ENCODE measurements at places on chromosomes 3 and 15.

GRCh38 chr3:191269289-191270085, 59.7 kb upstream of the CCDC50 start:
- DNase-seq: no peak

DNA sequence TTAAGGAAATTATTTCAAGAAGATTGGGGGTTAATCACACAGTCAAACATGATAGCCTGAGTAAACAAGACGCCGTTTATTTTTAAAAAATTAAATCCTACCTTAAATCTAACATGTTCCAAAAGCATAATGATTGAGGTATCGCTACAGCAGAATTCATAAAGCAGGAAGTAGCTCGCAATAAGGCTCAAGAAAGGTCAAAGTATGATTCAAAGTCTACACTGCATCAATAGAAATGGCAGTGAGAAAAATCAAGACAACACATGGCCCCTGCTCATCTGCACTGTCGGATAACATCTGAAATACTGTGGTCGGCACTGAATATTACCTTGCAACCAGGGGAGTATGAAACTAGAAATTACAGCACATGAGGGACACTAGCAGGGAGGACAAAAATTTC, 93.2 kb downstream of the SMARCC1 start:
- DNase-seq: no peak

DNA sequence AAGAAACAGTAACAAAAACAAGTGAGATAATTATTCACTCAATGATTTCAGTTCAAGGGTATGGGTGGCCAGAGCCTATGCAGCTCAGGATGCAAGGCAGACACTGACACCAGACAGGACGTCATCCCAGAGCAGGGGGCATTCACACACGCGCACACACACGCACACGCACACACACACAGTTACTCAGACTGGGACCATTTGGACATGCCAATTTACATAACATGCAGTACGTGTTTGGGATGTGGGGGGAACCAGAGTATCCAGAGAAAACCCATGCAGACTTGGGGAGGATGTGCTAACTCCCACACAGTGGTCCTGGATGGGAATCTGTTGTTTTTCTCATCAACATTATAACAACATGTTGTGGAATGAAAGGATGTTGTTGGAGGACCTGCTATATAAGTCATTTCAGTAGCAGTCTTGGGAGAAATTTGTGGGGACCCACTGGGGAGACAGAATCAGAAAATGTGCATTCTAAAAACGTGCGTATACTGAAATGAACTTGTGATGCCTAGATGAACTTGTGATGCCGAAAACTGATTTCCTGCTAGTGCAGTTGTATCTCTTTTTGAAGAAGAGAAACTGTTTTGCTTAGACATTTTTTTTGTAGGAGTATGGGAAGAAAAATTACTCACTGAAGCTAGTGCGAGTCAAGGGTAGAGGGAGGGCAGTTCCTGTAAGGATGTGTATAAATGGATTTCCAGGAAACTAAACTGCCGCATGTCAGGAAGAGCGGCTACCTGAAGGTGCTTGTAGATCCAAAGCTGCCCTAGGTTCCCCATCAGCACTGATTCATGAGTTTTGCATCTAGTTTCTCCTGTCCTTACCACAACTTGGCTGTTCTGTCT, 25.2 kb downstream of the CD200 start:
- DNase-seq: no peak

DNA sequence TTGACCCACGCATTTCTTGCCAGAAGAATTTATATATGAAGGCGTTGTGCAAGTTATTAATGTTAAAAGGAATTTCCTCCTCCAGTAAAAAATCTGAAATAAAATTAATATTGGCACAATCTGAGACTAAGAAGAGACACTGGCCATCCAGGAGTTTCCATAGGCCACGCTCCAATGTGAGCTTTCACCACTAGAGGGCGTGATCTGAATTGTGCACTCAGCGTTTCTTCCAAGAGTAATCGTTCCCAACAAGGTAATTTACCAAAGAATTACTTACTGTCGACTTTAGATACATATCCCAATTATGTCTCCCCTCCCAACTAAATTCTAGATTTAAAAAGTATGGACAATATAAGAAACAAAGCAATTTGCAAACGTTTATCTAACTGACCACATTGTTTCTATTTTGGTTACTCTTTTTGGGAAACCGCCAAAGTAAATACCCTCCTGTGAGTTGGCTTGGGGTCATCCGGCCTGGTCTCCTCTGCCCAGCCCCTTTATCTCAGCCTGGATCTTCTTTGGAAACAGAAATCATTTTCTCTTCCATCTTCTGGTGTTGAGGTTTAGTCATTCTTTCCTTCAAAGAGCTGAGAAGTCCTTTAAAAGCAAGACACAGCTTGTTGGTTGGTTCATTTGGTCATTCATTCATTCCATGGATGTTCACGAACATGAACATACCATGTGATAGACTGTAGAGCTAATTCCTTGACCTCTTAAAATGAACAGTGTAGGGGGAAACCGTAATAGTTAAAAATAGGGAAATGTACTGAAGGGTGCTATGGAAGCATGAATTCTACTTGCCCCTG, 26.2 kb downstream of the POLR2M start:
- no peak for DNase-seq

- no peak for DNase-seq
These were observed 210.6 kb upstream of the ZPLD1 start for GRCh38 chr3:102224171-102224570.

GRCh38 chr3:55089211-55089610, 161.4 kb upstream of the LRTM1 start:
- no peak for DNase-seq

DNA sequence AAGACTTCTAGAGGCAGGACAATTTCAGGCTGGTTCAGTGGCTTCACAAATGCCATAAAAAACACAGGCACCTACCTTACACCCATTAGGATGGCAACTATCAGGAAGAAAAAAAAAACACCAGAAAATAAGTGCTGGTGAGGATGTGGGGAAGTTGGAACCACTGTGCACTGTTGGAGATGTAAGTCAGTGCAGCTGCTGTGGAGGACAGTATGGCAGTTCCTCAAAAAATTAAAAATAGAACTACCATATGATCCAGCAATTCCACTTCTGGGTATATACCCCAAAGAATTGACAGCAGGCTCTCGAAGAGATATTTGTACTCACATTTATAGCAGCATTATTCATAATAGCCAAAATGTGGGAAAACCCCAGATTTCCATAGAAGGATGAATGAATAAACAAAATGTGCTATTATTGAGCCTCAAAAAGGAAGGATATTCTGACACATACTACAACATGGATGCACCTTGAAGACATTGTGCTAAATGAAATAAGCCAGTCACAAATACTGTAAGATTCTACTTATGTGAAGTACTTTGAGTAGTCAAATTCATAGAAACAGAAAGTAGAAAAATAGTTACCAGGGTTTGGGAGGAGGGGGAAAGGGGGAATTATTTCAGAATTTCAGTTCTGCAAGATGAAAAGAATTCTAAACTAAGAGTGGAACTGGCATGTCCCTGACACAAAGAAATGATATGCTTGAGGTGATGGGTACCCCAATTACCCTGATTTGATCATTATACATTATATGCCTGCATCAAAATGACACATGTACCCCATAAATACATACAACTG, 40.9 kb downstream of the NR1D2 start:
- no peak for DNase-seq

DNA sequence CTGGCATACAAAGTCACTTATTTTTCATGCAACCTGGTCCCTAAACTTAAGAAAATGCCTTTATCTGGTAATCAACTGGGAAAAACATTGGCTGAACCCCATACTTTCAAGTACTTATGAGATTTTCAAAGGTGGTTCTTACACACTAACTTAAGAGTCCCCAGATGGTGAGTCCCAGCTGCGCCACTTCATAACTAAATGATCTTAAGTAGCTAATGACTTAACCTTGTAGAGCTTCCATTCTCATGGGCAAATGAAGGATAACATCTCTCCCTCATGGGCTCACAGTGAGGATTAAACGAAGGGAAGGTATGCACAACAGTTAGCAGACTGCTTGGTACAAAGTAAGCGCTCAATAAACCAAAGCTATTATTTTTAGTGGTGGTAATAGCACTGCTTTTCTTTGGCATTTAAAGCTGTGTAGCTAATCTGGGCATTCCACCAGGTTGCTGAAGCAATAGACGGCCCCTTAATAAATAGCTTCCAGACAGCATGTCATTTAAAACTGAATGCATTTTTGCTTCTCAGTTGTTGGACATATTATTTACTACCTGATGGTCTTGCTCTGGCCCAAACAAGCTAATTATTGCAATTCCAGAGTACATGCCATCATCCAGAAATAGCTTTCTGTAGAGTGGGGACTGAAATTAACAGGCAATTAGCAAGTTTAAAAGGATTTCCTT, 55.4 kb downstream of the LIPC start:
- no peak for DNase-seq

GRCh38 chr3:128082546-128082945, 30.3 kb downstream of the SEC61A1 start:
- DNase-seq: no peak

GRCh38 chr3:43022121-43022520, 43.0 kb downstream of the GASK1A start:
- DNase-seq: no peak

DNA sequence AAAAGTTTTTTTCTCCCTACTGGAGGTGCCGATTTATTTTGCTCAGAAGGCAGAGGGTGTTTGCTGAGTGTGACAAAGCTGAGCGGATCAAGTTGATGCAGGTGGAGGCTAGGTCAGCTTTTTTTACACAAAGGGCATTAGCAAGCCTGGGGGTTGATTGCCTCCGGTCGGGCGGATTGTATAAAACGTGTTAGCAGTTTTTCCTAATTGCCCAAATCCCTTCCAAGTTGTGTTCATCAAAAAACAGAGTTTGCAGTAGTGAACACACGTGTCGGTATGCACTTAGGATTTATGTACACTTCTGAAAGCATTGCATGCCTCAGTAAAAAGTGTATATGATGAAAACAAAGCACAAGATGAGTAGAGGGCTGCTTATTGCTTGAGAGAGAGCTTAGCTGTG, 2.6 kb downstream of the GPR160 start:
- DNase-seq: no peak

GRCh38 chr3:31636049-31636448, 103.3 kb downstream of the STT3B start:
- no peak for DNase-seq

- no peak for DNase-seq
These were observed 28.2 kb upstream of the KCNMB3 start for GRCh38 chr3:179278932-179279693.

DNA sequence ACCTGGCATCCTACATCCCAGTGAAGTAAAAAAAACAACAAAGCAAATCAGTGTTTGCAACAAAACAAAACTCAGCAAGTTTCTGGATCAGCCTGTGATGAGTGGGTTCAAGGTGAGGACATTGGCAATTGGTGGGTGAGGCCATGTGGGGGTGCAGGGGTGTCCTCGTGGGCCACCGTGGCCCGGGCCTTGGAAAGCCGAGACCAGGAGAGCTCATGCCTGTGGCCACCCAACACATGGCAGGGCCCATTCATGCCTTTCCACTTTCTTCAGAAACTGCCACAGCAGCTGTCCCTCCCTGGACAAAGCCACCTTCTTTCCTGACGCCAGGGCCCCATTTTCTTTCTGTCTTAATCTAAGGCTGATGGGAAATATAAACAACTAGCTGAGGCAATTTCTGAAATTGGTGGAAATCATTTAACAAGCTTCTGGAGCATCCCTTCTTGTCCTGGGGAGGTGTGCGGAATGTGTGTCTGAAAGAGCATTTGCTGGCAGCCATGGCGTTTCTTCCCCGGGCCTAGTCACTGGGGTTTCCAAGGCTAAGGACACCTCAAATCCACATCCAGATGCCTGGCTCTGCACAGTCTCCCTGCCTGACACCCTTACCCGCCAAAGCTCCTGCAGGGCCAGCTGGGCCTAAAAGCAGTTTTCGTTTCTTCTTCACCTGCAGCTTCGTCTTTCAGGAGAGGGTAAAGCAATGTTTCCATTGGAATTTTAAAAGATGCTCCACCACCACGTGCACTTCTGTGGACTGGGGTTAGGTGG, 34.1 kb upstream of the SFMBT1 start:
- DNase-seq: no peak

- no peak for DNase-seq
These were observed 227.7 kb downstream of the FOXP1 start for GRCh38 chr3:71355862-71356261.

DNA sequence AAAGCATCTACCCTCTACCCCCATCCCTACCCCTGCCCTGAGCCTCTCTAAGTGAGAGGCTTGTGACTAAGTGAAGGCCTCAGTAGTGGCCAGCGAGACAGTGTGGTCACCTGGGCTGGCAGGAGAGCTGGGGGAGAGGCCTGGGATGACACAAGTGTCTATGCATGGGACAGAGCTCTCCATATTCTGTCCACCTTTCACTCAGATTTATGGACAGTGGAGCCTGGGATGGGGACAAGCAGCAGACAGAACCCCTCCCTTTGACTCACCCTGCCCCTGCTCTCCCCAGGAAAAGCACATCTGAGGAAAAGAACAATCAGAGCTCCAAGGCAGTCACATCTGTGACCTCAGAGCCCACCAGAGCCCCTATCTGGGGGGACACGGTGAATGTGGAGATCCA, 26.0 kb downstream of the CCDC33 start:
- DNase-seq: no peak

- DNase-seq: no peak
These were observed 125.3 kb upstream of the THBS1 start for GRCh38 chr15:39455471-39455991.

GRCh38 chr3:177498037-177498857, 301.0 kb upstream of the TBL1XR1 start:
- DNase-seq: no peak

DNA sequence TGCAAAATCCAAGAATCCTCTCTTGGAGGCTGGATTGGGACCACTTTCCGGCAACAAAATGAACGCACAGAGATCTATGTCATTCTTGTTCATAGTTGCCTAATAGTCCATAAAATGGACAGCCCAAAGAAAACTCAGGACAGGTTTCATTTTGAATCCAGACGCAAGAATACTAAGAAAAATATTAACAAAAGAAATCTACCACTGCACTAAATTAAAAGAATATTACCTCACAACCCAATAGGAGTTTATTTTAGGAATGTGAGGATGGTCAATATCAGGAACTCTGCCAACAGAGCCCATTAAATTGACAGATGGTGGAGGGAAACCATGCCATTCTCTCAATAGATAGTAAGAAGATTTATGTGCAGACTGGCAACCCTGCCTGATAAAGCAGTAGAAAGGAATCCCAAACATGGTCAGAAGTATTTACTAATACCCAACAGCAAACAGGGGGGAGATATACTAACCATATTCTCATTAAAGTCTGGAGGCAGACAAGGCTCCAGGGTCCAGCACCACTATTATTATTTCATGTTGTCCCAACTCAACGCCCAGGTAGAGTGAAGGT, 127.6 kb downstream of the SMAD6 start:
- no peak for DNase-seq

GRCh38 chr3:171840445-171840810, 2.7 kb upstream of the TMEM212 start:
- DNase-seq: no peak

DNA sequence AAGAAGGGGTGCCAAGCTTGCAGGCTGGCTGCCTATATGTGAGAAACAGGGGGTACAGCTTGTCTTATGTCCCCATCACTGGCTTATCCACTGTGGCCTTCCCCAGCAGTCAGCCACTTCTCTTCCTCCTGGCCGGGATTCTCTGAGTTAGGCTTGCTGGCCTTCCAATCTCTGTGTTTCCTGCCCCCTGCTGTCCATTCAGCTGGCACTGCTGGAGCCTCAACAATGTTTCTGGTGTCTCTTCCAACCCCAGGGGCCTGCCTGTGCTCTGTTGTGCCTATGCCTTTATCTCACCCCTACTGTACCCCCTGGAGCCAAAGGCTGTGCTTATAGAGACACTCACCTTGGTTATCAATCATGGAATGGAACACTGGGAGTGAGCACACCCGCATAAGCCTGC, 36.5 kb downstream of the ANAPC13 start:
- DNase-seq: no peak
